ENCODE measurements at places on chromosomes 16 and 17.

DNA sequence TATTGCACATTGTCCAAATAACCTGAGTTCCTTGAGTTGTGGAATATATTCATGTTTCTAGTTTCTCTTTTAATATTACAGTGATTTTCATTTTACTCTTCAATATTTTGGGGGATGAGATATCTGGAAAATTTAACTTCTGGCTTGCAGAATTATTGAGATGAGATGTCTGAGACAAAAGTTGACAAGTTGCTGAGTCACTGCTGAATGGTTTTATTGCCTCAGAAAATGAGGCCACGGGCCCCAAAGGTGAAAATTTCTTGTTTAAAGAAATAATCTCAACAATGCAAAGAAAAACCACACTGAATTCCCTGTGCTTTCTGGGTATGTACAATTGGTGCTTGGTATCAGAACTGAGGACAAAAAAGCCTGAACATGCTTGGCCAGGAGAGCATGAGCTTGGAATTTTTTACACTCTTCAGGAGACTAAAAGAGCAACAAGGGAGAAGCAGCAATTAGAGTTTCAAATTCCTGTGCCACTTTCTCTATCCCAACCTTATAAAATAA is 129.2 kb upstream of the TOM1L1 start:
- no peak for DNase-seq

- DNase-seq: no peak
Observed at GRCh38 chr16:63976345-63976744, 1145.5 kb downstream of the CDH11 start.

DNA sequence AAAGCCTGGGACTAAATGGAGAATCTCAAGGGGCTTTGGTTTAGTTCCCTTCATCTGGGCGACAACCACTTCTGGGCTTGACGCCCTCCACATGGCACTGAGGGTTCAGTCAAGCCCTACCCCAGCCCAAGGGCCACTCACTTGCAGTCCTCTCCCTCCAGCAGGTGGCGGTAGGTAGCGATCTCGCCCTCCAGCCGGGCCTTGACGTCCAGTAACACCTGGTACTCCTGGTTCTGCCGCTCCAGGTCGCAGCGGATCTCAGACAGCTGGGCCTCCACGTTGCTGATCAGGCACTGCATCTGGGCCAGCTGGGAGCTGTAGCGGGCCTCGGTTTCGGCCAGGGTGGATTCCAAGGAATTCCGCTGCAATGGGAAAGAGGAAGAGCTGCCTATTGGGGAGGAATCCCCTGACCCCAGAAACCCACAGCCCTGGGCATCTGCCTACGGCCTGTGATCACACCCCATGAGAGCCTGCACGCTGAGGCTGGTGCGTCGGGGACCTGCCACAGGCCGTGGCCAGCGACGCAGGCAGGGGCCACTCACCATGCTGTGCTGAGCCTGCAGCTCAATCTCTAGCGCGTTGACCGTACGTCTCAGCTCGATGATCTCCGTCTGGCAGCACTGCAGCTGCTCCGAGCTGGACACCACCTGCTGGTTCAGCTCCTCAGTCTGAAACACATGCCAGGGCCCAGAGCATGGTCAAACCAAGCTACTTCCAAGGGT is 2.7 kb downstream of the KRT36 start:
- peak; percentile 70 for DNase-seq

DNA sequence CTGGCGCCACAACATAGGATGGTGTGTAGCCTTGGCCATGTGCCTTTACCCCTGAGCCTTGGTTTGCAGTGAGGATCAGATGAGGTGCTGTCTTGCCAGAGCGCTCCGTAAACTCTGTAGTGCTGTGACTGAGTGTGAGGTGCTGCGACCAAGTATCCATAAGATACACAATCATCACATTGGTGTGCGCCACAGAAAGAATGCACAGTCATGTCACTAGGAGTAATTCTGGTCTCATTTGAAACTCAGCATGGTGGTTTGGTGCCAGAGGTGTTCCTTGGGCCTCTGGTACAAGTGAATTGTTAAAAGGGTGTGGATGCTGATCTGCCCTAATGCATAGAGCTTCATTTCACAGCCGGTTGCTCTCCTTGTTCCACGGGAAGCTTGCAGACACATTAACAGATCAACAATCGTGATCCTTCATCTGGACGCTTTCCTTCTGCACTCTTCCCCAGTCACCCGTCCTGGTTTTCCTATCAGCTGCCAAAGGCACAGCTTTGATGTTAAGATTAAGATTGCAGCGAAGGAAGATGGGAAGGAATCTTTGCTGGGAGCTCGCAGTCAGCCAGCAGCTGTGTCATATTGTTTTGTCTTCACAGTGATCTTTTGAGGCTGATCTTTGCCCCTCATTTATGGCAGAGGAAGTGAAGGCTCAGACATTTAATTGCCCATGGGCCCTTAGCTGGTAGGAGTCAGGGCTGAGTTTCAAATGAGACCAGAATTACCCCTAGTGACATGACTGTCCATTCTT is 79.1 kb downstream of the KSR1 start:
- no peak for DNase-seq

DNA sequence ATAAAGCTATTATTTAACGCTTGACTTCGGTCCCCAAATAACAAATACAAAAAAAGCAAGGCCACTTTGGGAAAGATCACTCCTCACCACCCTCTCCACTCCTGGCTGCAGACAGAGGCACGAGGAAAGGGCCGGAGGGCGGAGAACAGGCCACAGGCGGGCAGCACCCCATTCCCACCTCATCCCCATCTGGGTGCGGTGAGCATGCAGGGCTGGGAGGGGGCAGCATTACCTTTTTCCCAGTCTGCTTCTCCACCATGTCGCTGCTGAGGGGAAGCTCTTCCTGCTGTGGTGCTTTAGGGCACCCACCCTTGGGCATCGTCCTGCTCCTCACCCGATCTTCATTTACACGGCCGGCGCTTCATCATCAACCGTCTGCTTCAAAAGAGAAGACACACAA is 99.2 kb downstream of the ZNF778 start:
- DNase-seq: no peak

- DNase-seq: no peak
Observed at GRCh38 chr17:19330271-19330670, 32.3 kb downstream of the B9D1 start.

GRCh38 chr17:17141860-17142552 is 64.1 kb downstream of the PLD6 start:
- peak; percentile 56 for DNase-seq

DNA sequence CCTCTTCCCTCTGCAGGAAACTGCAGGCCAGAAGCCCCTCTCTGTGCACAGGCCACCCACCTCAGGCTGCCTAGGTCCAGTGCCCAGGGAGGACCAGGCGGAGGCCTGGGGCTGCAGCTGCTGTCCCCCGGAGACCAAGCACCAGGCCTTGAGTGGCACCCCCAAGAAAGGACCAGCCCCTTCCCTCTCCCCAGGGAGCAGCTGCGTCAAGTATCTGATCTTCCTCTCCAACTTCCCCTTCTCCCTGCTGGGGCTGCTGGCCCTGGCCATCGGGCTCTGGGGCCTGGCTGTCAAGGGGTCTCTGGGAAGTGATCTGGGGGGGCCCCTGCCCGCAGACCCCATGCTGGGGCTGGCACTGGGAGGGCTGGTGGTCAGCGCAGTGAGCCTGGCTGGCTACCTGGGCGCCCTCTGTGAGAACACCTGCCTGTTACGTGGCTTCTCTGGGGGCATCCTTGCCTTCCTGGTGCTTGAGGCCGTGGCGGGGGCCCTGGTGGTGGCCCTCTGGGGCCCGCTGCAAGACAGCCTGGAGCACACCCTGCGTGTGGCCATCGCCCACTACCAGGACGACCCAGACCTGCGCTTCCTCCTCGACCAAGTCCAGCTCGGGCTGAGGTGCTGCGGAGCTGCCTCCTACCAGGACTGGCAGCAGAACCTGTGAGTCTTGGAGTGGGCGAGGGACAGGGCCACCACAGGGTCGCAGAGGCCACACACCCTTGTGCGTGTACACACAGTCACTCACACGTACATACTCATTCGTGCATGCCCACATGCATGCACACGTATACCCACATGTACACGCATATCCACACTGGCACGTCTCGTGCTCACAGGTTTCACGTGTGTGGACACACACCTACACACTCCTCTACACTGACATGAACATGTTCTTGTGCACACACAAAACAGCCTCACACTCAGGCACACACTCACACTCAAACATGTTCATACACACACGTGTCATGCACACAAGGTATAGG is 8.3 kb downstream of the TSPAN10 start:
- no peak for DNase-seq

GRCh38 chr16:83117810-83118209 is 491.0 kb downstream of the CDH13 start:
- no peak for DNase-seq

- DNase-seq: no peak
Observed at GRCh38 chr17:10648956-10649355, 8.2 kb downstream of the MYH3 start.

- no peak for DNase-seq
Observed at GRCh38 chr17:65514541-65514940, 46.9 kb downstream of the AXIN2 start.

DNA sequence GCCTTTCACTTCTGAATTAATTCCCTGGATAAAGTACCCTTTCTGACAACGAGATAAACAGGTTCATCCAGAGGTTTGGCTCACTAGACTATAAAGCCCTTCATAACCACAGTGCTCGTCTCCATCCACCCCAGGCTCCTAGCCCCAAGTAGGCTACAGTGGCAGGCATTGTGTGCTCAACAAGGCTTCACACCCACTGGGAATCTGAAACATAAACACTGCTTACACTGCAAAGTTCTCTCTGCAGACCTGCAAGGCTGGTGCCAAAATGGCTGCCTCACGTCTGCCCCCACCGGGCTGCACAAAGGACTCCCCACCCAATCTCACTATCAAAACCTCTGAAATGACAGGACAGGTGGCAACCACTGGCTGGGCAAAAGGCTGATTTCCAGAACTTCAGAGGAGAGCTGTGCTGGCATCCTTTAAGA is 5.1 kb upstream of the HLF start:
- no peak for DNase-seq

- no peak for DNase-seq
Observed at GRCh38 chr16:85767531-85767930, 16.6 kb upstream of the C16orf74 start.

DNA sequence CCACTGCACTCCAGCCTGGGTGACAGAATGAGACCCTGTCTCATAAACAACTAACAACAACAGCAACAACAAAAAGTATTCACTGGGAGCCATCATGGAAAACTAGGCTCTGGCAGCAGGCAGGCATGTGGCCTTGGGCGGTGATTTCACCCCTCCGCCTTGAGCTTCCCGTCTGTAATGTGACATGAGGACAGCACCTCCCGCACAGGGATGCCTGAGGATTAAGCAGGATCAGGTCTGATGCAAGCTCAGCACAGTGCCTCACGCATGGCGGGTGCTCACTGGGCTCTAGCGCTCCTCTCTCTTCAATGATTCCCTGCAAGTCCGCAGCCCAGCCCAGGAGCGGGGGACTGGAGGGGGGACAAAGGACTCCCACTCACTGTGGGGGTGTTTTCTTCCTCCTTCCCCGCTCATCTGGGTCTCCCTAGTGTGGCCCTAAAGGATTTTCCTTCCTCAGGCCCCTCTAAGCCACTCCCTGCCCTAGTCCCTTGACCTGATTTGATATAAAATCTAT is 2.8 kb downstream of the PLCD3 start:
- no peak for DNase-seq

DNA sequence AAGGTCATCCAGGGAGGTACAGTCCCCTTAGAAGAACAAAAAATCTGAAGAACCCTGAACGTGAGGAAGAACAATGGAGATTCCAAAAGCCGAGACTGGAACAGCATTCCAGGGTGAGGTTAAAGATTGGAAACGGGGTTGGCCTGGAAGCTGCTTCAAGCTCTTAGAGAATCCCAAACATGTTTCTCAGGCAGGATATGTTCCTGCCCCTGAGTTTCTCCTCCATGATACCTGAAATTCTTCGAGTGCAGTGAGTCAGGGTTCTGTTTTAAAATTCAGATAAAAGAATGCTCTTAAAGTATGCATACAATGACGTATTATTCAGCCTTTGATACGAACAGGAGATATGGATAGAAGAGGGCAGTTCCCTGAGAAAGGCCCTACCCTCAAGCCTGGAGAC is 293.1 kb downstream of the HS3ST3B1 start:
- DNase-seq: no peak

DNA sequence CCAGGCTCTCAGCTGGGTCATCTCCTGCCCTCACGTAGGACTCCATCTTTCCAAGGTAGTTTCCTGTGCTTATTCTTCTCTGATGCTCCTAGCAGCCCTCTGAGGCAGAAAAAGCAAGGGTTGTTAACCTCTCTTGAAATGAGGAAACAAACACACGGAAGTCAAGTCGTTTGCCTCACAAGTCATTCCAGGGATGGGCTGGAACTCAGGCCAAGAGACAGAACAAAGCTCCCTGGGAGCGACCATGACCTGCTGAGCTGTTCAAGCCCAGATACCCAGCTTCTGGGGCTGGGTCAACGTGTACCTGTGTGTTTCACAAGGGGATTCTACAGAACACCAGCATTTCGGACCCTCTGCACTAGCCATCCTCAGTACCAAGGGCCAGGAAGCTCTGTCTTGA is 28.1 kb downstream of the SRL start:
- no peak for DNase-seq

- DNase-seq: no peak
Observed at GRCh38 chr17:36505171-36505570, 18.7 kb downstream of the ZNHIT3 start.

GRCh38 chr17:81928544-81929252 is 1.2 kb upstream of the MAFG start:
- DNase-seq: peak; percentile 29

GRCh38 chr16:1089822-1090619 is 6.0 kb downstream of the C1QTNF8 start:
- DNase-seq: no peak

DNA sequence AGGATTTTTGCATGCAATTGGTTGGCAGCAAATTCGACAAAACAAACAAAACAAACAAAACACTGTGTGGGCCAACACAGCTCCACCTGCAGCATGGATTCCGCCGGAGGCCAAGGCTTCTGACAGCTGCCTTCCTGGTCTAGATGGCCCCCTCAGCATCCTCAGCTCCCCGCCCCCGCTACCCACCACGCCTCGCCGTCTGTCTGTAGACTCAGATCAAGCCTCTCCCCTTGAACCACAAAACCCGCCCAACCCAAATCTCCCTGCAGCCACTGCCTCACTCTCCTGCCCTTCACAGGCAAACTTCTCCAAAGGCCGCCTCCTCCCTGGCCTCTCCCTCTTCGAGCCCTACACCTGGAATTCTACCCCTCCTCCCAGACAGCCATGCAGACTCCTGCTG is 57.9 kb downstream of the RTN4RL1 start:
- peak; percentile 37 for DNase-seq

DNA sequence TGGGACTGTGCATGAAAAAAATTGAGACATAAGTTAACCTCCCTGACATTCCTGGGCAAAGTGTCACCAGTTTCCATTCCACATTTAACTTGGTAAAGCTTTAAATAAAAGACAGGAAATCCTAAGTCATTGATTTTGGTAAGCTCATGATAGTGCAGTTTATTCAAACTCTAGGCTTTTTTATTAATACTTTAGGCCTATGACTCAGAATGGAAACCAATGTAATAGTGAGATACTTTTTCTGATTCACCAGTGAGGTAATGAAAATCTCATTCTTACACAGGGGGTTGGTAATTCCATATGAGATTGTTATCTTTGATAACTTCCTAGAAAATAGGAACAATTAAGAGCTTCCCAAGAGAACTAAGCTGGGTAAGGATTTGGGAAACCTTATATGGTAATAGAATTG is 91.1 kb downstream of the NLK start:
- DNase-seq: no peak

- DNase-seq: no peak
Observed at GRCh38 chr16:81774348-81774747, 4.7 kb upstream of the PLCG2 start.

- no peak for DNase-seq
Observed at GRCh38 chr16:11370084-11370931, 25.0 kb downstream of the RMI2 start.

GRCh38 chr16:23950898-23951297 is 115.1 kb downstream of the PRKCB start:
- DNase-seq: peak; percentile 56

- no peak for DNase-seq
Observed at GRCh38 chr17:4850246-4850645, 17.1 kb downstream of the MINK1 start.

Data from activated T-cell treated with anti-CD3 and anti-CD28 coated beads, Interleukin-2, amount 50 U/mL, for 48 hours (primary cell).